ENCODE measurements at places on chromosomes 6 and 20.
A peak's percentile ranks its signal among the peaks of the same experiment; 100 is the strongest.

GRCh38 chr6:79353226-79353625 lies 118.7 kb upstream of the HMGN3 start:
- no peak for DNase-seq

- no peak for DNase-seq
These were observed 80.7 kb downstream of the RREB1 start for GRCh38 chr6:7188492-7188891.

- DNase-seq = no peak
These were observed 32.4 kb downstream of the VAPB start for GRCh38 chr20:58421497-58421850.

DNA sequence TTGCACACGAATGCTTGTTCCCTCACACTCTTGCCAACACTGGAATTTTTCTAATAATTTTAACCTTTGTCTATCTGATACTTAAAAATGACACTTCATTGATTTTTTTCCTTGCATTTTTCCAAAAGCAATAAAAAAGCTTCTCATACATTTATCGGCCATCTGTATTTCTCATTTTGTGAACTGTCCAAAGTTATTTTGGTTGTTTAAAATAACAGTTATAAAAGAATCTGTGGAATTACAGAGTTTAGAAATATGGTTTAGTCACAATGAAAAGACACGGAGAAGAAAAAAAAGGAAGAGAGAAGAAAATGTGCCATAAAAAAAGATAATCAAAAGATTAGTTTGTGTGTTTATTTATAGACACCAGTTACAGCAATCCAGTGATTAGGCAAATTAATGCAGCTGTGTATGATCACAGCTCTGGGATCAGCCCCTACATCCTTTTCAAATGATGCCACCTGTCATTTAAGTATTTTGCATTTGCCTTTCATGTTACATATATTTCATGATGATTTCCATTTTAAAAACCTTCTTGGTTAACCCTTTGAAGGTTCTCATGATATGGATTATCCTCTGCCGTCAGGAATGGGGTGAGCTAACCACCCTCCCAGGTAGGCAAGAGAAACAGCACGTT lies 171.7 kb downstream of the BACH2 start:
- DNase-seq = no peak

- DNase-seq = peak; percentile 54
These were observed 494.7 kb upstream of the MARCKS start for GRCh38 chr6:113362301-113363047.

DNA sequence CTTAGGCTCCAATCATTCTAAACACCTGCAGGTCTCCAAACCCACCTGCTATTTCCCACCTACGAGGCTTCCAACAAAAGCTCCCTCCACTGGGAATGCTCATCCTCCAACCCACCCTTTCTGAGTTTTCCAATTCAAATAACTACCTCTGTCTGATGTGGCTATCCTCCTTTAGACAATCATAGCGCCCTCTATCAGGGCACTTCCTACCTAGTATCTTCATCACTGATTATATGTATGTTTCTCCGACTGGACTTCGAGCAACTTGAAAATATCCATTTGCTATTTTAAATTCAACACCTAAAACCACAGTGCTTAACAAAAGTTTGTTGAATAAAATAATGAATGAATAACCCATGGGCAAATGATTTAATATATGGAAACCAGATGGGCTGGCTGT lies 41.3 kb downstream of the MTFR2 start:
- no peak for DNase-seq

DNA sequence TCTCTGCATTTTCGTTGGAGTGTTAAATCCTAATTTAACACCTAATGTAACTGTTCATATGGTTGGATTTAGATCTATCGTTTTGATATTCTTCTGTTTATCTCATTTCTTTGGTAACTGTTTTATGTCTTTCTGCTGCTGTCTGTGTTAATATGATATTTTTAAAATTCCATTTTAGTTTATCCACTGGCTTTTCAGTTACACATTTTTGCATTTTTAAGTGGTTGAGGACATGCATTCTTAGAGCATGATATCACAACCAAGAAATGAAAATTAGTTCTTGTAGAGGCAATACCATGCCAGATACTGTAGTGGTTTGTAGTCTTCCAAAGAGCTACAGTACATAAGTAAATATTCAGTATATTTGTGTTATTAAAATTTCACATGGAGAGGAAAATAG lies 58.6 kb downstream of the LIN28B start:
- peak; percentile 82 for DNase-seq

DNA sequence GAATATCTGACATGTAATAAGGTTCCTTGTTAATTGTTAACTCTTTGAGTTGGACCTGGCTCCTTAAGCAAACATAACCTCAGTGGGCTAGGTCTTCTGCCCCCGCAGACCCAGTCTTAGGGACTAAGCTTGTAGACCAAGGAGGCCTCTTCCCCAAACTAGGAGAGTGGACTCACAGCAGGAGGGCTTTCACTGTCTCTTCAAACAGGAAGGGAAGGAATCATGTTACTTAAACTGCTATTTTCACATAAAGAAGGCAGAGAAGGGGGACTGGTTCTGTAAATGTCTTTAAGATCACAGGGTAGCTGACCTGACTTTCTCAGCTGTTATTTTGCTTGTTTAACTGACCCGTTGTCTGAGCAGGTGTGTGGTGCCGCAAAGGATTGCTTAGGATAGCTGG lies 34.9 kb upstream of the PRDM1 start:
- peak; percentile 21 for DNase-seq

DNA sequence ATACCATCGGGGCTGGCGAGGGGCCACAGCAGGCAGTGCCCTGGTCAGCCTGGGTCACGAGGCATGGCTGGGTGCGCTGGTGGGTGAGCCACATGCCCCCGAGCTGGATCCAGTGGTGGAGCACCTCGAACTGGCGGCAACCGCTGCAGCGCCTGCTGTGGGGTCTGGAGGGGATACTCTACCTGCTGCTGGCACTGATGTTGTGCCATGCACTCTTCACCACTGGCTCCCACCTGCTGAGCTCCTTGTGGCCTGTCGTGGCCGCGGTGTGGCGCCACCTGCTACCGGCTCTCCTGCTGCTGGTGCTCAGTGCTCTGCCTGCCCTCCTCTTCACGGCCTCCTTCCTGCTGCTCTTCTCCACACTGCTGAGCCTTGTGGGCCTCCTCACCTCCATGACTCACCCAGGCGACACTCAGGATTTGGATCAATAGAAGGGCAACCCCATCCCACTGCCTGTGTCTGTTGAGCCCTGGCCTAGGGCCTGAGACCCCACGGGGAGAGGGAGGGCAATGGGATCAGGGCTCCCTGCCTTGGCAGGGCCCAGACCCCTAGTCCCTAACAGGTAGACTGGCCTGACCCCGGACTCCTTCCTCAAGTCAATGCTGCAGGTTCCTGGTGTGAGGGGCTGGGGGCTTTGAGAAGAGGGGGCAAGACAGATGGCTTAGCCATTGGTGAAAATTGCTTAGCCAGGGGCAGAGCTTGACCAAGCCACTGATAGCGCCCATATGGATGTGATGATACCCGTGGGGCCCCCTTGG lies 598 bp downstream of the TMEM239 start:
- no peak for DNase-seq

DNA sequence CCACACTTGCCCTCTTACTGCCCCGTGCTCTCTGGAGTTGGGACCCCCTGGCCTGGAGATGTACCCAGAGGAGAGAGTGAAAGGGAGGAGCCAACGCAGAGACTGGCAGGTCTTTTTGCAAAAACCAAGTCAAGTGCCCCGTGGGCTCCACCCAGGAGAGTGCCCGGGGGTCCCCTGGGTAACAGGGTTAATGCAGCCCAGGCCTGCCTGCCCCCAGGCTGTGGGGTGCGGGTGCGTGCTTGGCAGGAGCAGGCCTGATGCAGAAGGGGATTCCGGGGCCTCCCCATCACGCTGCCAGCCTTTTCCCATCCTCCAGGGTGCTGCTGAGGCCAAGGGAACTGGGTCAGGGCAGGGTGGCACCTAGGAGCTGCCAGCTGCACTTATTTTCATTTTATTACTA lies 184.4 kb downstream of the ERMARD start:
- DNase-seq = no peak

- peak; percentile 42 for DNase-seq
These were observed 1060.3 kb upstream of the CITED2 start for GRCh38 chr6:140434761-140435160.

DNA sequence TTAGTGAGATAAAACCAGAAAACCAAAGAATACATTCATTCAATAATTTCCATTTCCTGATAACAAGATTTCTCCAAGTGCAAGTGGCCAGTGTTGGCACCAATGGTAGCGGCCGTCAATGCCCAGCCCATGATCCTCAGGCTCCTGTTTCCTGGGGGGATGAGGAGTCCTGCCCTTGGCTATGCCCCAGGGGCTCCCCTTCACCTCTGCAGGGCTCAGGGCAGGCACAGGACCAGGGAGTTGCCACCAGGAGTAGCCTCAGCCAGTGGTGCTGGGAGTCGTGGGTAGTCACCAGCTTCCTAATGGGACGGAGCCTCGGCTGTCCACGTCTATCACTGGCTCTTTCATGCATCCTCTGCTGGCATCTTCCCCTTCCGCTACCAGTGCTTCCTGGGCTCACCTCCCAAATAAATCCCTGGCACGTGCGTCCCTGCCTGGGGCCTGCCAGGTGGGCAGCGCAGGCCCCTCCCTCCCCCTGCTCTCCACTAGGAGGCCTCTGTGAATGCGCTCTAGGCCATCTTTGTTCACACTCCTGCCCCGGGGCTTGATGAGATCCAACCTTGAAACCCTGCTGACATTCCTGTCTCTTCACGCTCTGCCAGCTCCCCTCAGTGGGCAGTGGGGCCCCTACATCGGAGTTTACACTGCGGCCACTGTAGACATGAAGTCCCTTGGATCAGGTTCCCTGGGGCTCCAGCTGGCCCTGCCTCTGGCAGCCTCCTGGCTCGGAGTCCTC lies 215.7 kb downstream of the SYNDIG1 start:
- no peak for DNase-seq

DNA sequence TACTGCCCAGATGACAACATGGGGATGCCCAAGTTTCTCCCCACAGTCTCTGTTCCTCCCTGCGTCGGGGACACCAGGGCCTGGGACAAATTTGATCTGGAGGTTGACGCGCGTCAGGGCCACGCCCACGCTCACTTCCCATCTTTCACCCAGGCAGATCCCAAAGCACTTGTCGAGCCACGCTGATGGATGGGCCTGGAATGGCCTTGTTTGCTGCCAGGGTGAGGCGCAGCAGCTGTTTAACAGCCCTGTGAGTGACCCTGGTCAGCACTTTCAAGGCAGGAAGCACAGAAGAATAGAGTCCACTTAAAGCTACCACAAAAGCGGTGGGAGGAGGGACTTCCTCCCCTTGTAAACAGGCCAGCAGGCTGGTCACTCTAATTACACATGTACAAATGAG lies 324.7 kb upstream of the JARID2 start:
- no peak for DNase-seq

GRCh38 chr6:133286765-133287164 lies 45.6 kb downstream of the EYA4 start:
- DNase-seq = peak; percentile 67

Data from choroid plexus epithelial cell (primary cell).